ENCODE measurements at places on chromosomes 13 and 19. TPM values are rescaled to one million over a fixed set of nuclear protein-coding genes. Genes with fewer than 3 reads are reported as not detected.

Gene C5AR2
- not detected for total RNA-seq

Gene RDH8
- not detected for total RNA-seq

Gene CEACAM1
- not detected for total RNA-seq

Gene OR10H2
- total RNA-seq = not detected

Gene ANO8
- total RNA-seq = 3.3 TPM

Gene PPM1N
- 2.4 TPM for total RNA-seq

Gene DPF1
- 13.8 TPM for total RNA-seq

Gene EFNB2
- 10.1 TPM for total RNA-seq

- no peak for DNase-seq
These were observed 36.7 kb downstream of the DACH1 start for GRCh38 chr13:71830323-71830722.

DNA sequence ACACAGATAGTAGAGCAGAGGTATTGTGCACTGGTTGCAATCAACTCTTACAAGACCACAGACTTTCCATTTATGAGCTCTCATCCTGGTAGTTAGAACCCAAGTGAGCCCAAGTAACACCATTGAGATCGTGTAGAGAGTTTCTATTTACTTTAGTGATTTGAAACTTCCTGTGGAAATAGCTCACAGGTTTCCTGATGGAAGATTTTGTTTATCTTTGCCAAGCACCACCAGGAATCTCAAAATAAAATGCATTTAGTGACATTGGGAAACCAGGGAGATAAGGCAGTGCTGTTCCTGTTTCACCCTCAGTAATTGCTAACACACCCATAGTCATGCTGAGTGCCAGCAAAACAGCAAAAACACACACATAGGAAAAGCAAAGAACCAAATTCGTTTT lies 102.5 kb downstream of the FLT1 start:
- no peak for DNase-seq

DNA sequence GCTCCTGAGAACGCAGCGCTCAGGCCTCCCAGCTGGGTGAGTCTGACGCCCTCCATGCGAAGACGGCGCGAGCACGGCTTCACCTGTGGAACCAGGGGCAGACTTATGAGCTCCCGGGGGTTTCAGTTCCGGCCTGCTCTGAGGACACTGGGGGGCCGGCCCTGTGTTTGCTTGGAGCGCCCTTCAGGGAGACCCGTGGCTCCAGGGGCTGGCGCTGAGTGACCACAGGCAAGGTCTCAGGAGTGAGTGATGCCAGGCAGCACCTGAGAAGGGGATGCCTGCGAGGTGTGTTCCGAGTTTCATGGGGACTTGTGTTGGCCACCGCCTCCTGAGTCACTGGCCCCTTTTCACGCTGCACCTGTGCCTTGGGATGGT lies 4.5 kb downstream of the MCF2L start:
- no peak for DNase-seq

DNA sequence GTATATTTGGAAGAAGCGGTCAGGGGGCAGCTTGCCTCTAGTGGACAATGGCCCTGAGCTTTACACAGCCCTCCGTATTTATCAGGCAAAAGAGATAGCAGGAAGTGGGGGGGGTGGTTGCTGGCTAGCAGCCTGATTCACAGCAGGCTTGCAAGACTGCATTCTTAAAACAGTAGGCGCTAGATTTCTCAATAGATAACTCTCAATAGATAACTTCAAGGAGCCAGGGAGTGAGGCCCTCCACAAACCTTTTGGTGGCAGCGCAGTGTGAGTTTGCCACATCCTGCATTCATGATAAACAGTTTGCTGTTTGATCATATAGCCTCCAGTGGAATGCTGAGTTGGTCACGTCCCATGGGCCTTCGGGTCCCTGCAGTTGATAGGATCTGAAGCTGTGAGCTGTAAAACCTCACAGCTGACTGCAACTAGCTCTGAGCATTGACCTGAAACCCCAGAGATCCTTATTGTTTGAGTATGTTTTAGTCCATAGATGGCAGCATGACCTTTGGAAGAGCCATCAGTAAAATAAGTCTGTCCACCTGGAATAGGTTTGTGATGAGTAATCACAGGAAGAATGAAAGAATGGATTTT lies 12.2 kb downstream of the FPR3 start:
- DNase-seq = no peak

DNA sequence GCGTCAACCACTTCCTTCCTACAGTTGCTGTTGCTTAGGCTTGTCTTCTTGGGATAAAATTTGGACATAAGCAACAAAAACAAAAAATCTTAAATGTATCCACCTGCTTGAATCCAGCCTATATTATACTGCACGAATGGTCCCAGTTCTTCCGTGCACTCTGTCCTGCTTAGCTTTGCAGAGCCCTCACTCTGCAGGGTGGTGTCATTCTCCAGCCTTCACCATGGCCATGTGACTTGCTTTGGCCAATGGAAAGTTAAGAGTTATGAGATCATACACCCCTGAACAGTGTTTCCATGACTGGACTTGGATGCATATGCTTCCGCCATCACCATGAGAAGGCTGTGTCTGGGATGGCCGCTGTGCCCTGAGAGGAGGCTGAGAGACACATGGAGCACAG lies 27.4 kb upstream of the SACS start:
- DNase-seq = no peak

GRCh38 chr13:90553159-90553558 lies 794.3 kb upstream of the MIR17HG start:
- DNase-seq = no peak

GRCh38 chr13:99246100-99246499 lies 12.1 kb downstream of the GPR18 start:
- no peak for DNase-seq

DNA sequence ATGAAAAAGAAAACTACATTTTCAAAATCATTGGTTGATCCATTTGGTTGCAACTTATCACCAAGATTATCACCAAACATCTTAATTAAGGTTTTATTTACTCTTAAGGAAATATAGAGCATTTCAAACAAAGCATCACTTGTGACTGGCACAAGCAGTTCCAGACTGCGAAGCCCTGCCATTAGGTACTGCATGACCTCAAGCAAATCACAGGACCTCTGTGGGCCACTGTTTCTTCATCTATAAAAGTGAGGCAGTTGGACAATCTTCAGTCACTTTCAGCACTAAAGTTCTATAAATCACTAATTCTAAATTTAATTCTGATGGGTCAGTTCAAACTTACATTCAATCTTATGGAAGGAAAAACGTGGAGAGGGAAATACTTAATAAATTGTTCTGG lies 2.0 kb downstream of the ELF1 start:
- DNase-seq = no peak

GRCh38 chr13:95498886-95499285 lies 53.6 kb upstream of the CLDN10 start:
- no peak for DNase-seq

DNA sequence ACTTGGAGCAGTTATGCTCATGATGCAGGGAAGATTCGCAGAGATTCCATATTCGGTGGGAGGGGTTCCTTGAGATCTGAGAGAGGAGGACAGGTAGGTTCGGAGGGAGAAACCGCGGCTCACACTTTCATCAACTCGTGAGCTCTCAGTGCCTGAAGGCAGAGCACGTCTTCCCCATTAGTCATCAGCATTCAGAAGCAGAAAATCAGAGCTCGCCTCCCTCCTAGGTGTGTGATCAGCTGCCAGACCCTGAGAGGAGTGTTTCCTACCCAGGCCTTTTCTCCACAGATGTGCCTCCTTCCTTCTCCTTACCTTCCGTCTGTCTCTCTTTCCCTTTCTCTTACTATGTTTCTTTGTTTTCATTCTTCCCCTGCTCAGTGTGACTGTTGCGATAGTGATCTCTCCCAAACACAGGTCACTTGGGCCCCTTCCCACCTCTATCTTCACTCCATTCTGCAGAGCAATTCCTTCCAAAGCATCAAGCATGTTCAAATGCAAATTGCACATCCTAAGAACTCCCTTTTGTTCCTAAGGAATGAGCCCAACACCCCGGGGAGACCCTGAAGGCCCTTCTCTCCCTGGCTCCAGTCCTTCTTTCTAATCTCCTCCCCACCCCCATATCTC lies 389.5 kb downstream of the UQCRFS1 start:
- DNase-seq = no peak

DNA sequence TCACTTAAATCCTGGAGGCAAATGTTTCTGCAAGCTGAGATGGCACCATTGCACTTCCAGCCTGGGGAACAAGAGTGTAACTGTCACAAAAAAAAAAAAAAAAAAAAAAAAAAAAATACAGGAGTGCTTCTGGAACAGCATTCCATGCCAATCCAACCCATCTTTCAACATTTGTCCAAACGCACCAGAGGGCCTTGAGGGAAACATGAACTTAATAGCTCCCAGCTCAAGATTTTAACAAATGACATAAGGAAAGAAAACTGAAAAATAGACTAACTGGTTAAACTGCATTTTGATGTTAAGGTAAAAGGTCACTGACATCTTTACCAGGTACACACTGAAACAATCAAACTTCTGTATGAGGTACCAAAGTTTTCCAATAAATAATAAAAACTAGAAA lies 47.7 kb upstream of the ZNF83 start:
- DNase-seq = no peak

- no peak for DNase-seq
These were observed 382.9 kb downstream of the KCTD12 start for GRCh38 chr13:76503291-76503690.

- DNase-seq = no peak
These were observed 687 bp downstream of the MATK start for GRCh38 chr19:3785451-3785937.

All from LHCN-M2 (cell line).